ENCODE measurements at places on chromosomes 12 and 14.

- DNase-seq, result no peak
Measured at GRCh38 chr14:87643005-87643404, 350.0 kb downstream of the GALC start.

- DNase-seq, result no peak
Measured at GRCh38 chr14:93207468-93208308, 632 bp downstream of the UBR7 start.

- DNase-seq, result no peak
Measured at GRCh38 chr12:110197003-110197402, 72.8 kb downstream of the IFT81 start.

GRCh38 chr14:35932659-35933159, 106.6 kb downstream of the BRMS1L start:
- DNase-seq, result no peak

GRCh38 chr12:70852416-70853150, 68.0 kb downstream of the PTPRR start:
- no peak for DNase-seq
